ENCODE measurements at places on chromosomes 1 and 21. TPM values are rescaled to one million over a fixed set of nuclear protein-coding genes. Genes with fewer than 3 reads are reported as not detected.

DNA sequence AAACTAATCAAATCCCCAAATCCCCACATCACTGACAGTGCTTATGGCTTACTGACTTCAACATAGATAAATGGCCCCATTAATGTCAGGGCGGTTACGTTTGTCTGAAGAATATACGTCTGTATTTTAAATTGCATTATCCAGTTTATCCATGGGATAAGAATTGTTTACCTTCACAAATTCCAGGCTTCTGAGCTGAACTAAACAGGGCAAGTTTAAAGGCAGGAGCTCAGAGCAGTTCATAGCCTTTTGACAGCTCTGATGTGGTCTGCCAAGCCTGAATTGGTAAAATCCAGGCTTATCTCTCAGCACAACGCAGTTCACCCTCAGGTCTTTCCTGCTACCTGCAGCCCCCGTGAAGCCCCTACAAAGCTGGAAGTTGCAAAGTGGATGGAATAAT is 79.5 kb upstream of the GREM2 start:
- no peak for DNase-seq

- DNase-seq, result no peak
These were observed 31.8 kb upstream of the ZNF644 start for GRCh38 chr1:91053630-91054029.

IQCC gene
- total RNA-seq, result 2.7 TPM

GRCh38 chr1:14672005-14672404 is 73.5 kb downstream of the KAZN start:
- DNase-seq, result no peak

GRCh38 chr1:18668046-18668445 is 37.4 kb downstream of the PAX7 start:
- DNase-seq, result no peak

DNA sequence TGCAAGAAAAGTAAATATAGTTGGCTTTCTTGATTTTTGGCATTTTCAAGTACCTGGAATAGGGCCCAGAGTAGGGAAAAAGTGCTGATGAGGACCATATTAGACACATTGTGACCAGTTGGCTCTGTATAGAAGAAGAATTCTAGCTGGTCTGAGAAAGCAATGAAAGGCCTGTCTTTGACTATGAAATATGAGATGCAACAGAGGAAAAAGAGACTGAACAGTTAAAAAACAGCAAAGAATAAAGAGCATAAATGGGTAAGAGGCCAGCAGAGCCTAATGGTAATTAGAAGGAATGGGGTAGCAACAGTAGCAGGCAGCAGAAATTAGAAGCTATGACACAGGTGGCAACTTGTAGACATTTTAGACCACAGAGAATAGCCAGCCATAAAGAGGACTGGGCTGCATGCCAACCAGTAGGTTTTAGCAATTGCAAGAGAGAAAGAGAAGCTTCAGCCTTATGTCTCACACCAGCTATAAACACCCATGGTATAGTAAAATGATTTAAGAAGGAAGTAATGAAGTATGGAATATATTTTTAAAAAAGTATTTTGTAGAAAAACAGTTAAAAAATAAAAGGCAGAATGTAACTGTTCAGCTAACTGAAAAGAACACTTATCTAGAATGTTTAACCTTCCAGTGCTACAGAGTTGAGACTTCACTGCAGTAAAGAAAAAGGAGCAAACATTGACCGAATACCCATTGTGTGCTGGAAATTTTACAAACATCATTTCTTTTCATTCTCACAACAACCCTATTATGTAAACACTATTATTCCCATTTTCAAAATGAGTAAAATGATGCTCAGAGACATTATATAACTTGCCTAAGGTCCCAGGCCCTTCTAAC is 114.1 kb downstream of the LHX4 start:
- no peak for DNase-seq

- DNase-seq, result no peak
These were observed 89.3 kb upstream of the TMPRSS2 start for GRCh38 chr21:41597227-41597626.
